Posterior cingulate gyrus (tissue), 11 donors: ENCODE measurements at places on chromosomes 6 and 20.

GRCh38 chr20:13684566-13685222, 46.0 kb upstream of the TASP1 start:
- DNase-seq = no peak

- DNase-seq = no peak
These were observed 6.0 kb downstream of the PDYN start for GRCh38 chr20:1987826-1988225.

GRCh38 chr6:130515306-130515705, 149.5 kb downstream of the TMEM200A start:
- DNase-seq = no peak

GRCh38 chr6:114989279-114989964, 646.6 kb upstream of the HS3ST5 start:
- no peak for DNase-seq

- DNase-seq = no peak
These were observed 230.6 kb downstream of the ALDH8A1 start for GRCh38 chr6:134719286-134719685.

DNA sequence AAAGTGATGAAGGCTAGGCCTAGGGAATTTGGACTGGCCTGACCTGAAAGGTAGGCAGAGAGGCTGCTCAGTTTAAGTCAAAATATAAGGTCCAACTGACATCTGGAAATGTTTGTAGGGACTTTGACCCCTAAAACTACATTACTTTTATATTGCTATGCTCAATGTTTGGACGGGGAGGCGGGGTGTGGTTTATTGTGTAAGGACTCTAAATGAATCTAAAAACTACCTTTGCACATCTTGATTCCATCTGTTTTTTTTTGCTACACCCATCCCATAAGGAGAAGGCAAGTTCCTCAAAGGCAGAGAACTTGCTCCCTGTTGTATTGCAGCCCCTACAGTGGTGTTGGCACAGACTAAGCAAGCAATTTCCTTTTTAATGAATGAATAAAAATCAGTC, 227.1 kb downstream of the HACE1 start:
- DNase-seq = no peak

GRCh38 chr6:41644297-41644879, 6.1 kb downstream of the MDFI start:
- DNase-seq = no peak

DNA sequence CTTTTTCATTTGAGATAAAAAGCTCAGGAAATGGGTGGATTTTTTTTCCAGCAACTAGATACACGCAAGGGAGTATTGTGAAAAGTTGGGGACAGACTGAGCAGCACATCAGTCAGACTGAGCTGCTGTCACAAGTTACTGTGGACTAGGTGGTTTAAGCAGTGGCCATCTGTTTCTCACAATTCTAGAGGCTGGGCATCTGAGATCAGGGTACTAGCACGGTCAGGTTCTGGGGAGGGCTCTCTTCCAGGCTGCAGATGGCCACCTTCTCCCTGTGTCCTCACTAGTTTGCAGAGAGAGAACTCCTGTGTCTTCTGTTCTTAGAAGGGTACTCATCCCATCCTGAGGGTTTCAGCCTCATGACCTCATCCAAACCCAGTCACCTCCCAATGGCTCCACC, 178.3 kb downstream of the SYNDIG1 start:
- no peak for DNase-seq
